Naive thymus-derived CD8-positive, alpha-beta T cell (primary cell): ENCODE measurements at places on chromosomes 3 and 15. TPM values are rescaled to one million over a fixed set of nuclear protein-coding genes. Genes with fewer than 3 reads are reported as not detected.

CCDC33 gene
- total RNA-seq = not detected

GRCh38 chr3:54294214-54294613 lies 171.9 kb downstream of the CACNA2D3 start:
- DNase-seq = no peak

GRCh38 chr3:66823009-66823397 lies 175.1 kb upstream of the KBTBD8 start:
- DNase-seq = no peak

- DNase-seq = no peak
Measured at GRCh38 chr3:133054586-133054985, 16.4 kb downstream of the TMEM108 start.

CLEC3B gene
- total RNA-seq = 1.2 TPM

IL5RA gene
- total RNA-seq = not detected

- no peak for DNase-seq
Measured at GRCh38 chr15:98420837-98421236, 227.5 kb upstream of the IGF1R start.

DNA sequence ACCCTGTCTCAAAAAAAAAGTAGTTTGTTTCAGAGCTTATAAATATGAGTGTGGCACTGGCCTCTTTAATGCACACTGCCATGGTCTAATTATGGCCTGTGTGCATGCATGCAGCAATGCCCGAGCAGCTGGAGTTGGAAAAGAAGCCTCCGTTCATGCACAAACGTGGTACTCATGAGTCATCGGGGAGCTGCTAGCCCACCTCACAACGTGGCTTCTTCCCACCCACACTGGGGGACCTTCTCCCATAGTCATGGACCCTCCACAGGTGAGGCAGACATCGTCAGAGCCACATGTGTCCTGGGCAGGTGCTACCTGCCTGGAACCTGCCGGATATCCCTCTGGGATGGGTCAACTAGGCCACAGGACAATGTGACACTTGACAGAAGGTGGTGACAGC lies 66.7 kb downstream of the ATP10A start:
- DNase-seq = no peak

GRCh38 chr15:70530017-70530499 lies 233.3 kb downstream of the UACA start:
- no peak for DNase-seq

DNA sequence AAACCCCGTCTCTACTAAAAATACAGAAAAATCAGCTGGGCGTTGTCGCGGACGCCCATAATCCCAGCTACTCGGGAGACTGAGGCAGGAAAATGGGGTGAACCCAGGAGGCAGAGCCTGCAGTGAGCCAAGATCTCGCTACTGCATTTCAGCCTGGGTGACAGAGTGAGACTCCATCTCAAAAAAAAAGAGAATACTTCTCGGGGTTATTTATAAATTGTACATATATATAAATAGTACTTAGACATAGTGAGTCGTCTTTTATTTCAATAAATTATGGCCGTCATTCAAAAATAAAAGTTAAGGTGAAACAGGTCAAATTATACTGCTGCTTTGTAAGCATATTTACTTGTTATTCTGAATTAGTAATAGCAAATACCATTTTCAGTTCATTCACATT lies 12.1 kb upstream of the EBLN2 start:
- DNase-seq = no peak

DGKG gene
- total RNA-seq = 1.5 TPM
